Iris pigment epithelial cell (primary cell): ENCODE measurements at places on chromosomes 7 and 10.

DNA sequence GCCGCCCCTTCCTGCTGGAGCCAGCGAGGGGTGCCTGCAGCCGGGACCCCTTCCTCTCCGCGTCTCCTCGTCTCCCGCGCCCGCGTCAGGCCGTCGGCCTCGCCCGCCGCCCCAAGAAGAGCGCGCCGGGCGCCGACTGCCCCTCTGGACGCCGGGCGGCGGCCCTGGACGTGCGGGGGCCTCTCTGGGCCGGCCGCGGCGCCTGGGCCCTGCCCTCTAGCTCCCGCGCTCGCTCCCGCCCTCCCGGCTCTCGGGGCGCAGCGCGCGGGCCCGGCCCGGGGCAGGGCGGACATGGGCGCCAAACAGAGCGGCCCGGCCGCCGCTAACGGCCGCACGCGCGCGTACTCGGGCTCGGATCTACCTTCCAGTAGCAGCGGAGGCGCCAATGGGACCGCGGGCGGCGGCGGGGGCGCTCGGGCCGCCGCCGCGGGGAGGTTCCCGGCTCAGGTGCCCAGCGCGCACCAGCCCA is 704 bp downstream of the ZNRF2 start:
- DNase-seq = peak; percentile 32

DNA sequence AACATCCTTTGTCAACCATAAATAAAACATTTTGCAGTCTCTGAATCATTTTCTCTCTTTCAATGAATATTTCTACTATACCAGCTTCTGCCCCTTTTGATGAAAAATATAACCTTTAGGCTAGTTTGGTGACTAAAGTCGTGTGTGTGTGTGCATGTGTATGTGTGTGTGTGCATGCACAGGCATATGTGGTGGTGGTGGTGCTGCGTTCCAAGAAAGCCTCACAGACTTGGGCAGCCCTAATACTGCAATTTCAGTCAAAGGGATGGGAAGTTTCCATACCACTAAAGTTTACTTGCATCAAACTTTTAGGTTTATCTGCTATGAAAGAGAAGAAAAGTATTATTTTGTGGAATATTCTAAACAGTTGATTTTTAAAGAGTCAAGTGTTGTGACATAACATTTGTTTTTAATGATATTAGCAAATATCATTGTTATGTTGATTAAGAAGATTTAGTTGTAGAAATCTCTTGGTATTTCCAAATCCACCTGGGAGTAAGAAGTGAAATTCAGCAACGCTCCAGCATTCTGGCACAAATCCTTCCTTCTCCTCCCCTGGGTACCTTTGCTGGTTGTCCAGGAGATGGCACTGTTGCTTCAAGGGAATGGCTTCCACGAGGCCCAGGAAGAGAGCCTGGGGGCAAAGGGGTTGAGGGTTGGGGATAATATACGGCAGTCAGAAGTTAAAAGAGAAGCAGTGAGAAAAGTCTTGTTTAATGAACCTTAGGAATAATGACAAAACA is 41.5 kb downstream of the ASB4 start:
- DNase-seq = peak; percentile 42

GRCh38 chr10:69451209-69451783 is at the start of gene TSPAN15:
TSPAN15 (plus strand) TSS chr10:69451465; CDS start chr10:69451595, 130 bp downstream.
- DNase-seq = peak; percentile 70

DNA sequence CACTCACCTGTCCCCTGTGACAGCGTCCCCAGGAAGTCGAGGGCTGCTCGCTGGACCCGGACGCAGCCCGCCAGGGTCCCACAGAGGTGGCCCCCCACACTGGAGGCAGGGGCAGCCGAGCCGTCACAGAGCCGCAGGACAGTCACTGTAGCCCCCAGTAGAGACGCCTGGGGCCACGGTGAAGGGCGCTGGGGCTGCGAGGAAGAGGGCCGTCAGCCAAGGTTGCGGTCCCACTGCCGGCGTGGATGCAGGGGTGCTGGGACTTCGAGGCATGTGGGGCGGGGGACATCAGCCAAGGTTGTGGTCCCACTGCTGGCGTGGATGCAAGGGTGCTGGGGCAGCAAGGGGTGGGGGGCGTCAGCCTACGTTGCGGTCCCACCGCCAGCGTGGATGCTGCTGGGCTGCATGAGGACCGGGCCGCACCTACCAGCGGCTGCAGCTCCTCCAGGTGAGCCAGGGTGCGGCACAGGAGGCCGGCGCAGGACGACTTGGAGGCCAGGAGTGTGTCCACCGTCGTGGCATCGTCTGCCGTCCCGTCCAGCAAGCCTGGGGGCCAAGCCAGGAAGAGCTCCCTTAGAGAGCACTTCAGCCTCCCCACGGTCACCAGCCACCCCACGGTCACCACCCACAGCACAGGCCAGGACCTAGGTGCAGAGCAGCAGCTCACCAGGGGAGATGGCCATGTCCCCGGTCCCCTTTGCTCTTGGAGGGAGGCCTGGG is 13.9 kb downstream of the BRAT1 start:
- DNase-seq = no peak

GRCh38 chr7:2270495-2270894 is 28.5 kb downstream of the NUDT1 start:
- DNase-seq = no peak

DNA sequence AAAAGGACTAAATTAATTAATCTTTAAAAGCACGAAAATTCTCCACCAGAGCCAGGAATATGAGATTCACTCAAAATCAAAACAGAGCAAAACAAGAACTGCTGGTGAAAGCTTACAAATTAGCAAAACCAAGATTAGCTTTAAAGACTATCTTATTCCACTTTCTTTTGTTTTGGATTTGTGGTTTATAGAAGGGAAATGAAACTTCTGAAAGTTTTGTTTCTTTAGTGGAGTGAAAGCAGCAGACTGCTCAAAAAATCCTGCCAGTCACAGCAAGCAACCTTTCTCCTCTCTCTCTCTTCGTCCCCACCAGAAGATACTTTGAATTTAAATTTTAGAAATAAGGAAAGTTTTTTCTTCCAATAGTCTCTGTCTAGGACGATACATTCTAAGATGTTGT is 7.8 kb downstream of the ACTA2 start:
- no peak for DNase-seq

- DNase-seq = peak; percentile 97
Observed at GRCh38 chr10:122879339-122880273, at the start of gene FAM24B. FAM24B (minus strand) TSS chr10:122879581; CDS start chr10:122850515, 29,066 bp downstream.

DNA sequence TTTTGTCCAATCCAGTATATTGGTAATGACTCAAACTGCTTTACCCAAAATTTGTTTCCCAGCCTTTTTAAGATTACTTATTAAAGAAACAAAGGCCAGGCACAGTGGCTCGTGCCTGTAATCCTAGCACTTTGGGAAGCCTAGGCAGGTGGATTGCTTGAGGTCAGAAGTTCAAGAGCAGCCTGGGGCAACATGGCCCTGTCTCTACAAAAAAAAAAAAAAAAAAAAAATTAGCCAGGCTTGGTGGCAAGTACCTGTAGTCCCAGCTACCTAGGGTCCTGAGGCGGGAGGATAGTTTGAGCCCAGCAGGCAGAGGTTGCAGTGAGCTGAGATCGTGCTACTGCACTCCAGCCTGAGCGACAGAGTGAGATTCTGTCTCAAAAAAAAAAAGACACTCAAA is 7.0 kb upstream of the ARHGAP12 start:
- DNase-seq = no peak

GRCh38 chr10:77281719-77282118 is 355.9 kb downstream of the KCNMA1 start:
- no peak for DNase-seq

- DNase-seq = peak; percentile 64
Observed at GRCh38 chr10:13349463-13350274, 1.6 kb upstream of the SEPHS1 start.

GRCh38 chr7:130114374-130114773 is 44.0 kb downstream of the KLHDC10 start:
- DNase-seq = no peak

DNA sequence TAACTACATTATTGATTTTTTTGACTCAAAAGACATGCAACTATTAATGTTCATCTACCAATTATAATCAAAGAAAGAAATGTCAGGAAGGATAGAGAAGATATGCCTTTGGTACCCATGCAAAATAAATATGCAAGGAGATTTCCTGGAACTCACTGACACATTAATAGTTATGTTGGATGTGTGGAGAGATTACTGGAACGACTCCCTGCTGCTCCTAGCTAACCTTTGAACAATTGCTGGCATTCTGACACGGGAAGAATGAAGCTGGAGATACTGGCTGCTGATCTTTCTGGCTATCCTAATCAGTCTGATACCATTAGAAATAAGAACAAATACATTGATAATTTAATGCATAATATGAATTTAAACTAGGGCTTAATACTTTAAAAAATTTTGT is 507.9 kb upstream of the NRG3 start:
- DNase-seq = no peak

GRCh38 chr10:132847856-132848255 is 61.9 kb upstream of the NKX6-2 start:
- DNase-seq = no peak

DNA sequence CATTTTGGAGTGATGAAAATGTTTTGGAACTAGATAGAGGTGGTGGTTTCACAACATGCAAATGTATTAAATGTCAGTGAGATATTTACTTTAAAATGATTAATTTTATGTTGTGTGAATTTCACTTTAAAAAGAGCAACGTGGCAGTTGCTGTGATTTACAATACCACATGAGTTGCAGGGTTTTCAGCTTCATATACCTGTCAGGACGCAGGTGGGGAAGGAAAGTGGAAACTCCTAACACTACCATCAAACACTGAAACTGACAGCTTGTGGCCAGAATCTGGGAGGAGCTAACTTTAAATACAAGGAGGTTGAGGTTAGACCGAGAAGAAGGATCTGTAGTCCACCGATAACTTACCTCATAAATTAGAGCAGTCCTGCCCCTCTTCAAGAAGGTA is 168.9 kb upstream of the TMEM72 start:
- no peak for DNase-seq

DNA sequence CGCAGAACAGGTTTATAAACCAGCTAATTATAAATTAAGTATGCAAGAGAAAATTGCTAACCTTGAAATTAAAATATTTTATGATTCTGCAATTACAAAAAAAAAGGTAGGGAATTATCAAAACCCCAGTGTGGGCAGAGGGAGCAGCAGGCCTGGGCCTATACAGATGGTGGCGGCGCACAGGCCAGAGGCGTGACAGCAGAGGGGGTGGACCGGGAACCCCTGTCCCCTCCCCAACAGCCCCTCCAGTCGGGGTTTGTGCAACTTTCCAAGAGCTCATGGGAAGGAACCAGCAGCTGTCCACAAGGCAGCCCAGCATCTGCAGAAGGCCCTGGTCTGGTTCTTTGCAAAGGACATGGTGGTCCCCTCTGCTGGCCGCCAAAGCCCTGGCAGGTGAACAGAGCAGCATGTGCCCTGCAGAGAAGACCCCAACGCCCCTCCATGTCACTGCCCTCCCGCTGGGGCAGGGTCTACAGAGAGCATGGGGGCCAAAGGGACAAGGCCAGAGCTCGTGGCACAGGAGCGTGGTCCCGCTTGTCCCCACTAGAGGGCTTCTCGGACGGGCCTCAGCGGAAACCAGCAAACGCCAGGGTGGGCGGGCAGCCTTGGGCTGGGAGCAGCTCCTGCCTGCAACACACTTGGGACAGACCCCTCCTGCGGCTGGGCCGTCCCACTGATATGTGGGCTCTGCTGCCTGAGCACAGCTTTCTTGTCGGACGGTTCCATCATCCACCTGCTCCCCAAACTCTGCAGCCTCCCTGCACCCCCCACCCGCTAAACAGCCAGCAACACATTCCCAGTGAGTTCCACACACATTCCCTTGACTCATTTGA is 75.1 kb downstream of the EBF3 start:
- DNase-seq = peak; percentile 3

GRCh38 chr7:113784956-113785355 is 133.9 kb downstream of the PPP1R3A start:
- DNase-seq = no peak

- DNase-seq = no peak
Observed at GRCh38 chr7:88669913-88670312, 89.6 kb upstream of the ZNF804B start.
